ENCODE measurements at places on chromosomes 3 and 15. TPM values are rescaled to one million over a fixed set of nuclear protein-coding genes. Genes with fewer than 3 reads are reported as not detected.

Gene MORC1
- not detected for polyA plus RNA-seq

Gene EXD1
- polyA plus RNA-seq: not detected

Gene EIF1B
- polyA plus RNA-seq: 20.9 TPM

Gene MST1R
- 0.14 TPM for polyA plus RNA-seq

Gene SLC15A2
- 0.07 TPM for polyA plus RNA-seq

Gene CXCR6
- not detected for polyA plus RNA-seq

Gene ZIC1
- not detected for polyA plus RNA-seq

Gene DYNLT2B
- polyA plus RNA-seq: 6.0 TPM

Gene KIF15
- 3.7 TPM for polyA plus RNA-seq

Gene DPPA2
- not detected for polyA plus RNA-seq

Gene SAMMSON
- polyA plus RNA-seq: not detected

Gene C3orf22
- polyA plus RNA-seq: not detected

Gene C3orf85
- not detected for polyA plus RNA-seq

Gene C3orf18
- 10.6 TPM for polyA plus RNA-seq

Gene COLQ
- 0.65 TPM for polyA plus RNA-seq

Gene SLC28A1
- polyA plus RNA-seq: not detected

Gene MED12L
- polyA plus RNA-seq: 0.05 TPM

Gene FAM107A
- polyA plus RNA-seq: not detected

Gene GOLGA6D
- not detected for polyA plus RNA-seq

Gene TLR9
- polyA plus RNA-seq: not detected

Gene PLA2G4D
- polyA plus RNA-seq: not detected

Gene TRIM42
- polyA plus RNA-seq: not detected

Gene EOGT
- polyA plus RNA-seq: 12.3 TPM

Gene BAHD1
- polyA plus RNA-seq: 8.1 TPM

Gene KBTBD8
- 1.8 TPM for polyA plus RNA-seq

Gene WDR93
- polyA plus RNA-seq: not detected

Gene SLC24A5
- not detected for polyA plus RNA-seq

Gene GP5
- polyA plus RNA-seq: 0.16 TPM

Measured in IMR-90 (cell line).